Left ventricle myocardium inferior (tissue), 1 donor: ENCODE measurements at places on chromosomes 1 and 21. TPM values are rescaled to one million over a fixed set of nuclear protein-coding genes. Genes with fewer than 3 reads are reported as not detected.

GRCh38 chr1:61271412-61271789 is 189.0 kb downstream of the NFIA start:
- H3K27ac ChIP-seq = no peak overlapping the region
- H3K4me3 ChIP-seq = no peak overlapping the region
- no peaks in the 10 kb centered on the region for H3K27me3 ChIP-seq
- H3K4me1 ChIP-seq = peaks cover 61% of the 10 kb centered on the region
- H3K36me3 ChIP-seq = no peaks in the 10 kb centered on the region

- no peak overlapping the region for H3K4me3 ChIP-seq
- no peak for DNase-seq
- no peaks in the 10 kb centered on the region for H3K27me3 ChIP-seq
- H3K4me1 ChIP-seq = peaks cover 7% of the 10 kb centered on the region
- H3K27ac ChIP-seq = peak overlapping the region; percentile 43
These were observed 102.7 kb upstream of the C21orf91 start for GRCh38 chr21:17921579-17922530.

DNA sequence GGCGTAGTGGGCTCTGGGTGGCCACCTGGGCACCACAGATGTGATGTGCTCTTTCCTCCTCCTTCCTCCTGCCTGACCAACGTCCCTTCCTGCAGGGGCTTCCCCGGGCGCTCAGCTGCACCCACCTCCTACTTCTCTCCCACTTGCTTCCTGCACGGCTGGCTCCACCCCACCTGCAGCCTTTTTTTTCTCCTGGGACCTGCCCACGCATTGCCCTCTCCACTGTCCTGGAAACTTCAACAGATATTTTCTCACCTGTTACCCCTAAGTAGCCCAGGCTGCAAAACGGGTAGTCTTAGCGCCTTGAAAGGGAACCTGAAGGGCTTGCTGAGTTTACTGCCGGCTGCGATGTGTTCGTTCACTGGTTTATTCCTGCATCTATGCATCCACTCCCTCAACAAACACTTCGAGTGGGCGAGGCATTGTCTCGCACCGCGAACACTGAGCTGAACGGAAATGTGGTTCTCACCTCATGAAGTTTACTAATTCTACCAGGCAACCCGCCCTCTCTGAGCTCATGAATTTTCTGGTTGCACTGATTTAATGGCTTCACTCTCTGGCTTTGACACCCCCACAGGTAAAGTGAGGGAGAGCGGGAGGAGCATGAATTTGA is 23.6 kb downstream of the ZBTB18 start:
- H3K27me3 ChIP-seq = peaks cover 55% of the 10 kb centered on the region
- H3K4me1 ChIP-seq = no peaks in the 10 kb centered on the region
- H3K36me3 ChIP-seq = no peaks in the 10 kb centered on the region
- no peak overlapping the region for H3K4me3 ChIP-seq
- H3K27ac ChIP-seq = no peak overlapping the region
- DNase-seq = no peak

DNA sequence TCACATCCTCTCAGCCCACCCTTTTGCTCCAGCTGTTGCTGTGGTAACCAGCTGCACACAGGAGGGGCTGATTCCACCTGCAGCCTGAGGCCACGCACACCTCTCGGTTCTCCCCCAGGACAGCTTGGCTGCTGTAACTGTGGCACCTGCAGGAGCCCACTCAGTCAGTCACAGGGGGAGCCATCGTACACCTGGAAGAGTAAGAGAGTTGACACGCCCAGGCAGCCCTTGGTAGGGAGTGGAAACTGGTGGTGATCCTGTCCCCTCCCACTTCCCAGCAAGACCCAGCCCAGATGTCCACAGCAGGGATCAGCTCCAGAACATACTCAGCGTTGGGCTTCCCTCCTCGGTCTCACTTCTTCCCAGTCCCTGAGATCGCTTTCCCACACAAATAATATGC is 32.2 kb upstream of the BACE2 start:
- no peak overlapping the region for H3K4me3 ChIP-seq
- DNase-seq = no peak
- no peak overlapping the region for H3K27ac ChIP-seq
- peaks cover 55% of the 10 kb centered on the region for H3K27me3 ChIP-seq
- no peaks in the 10 kb centered on the region for H3K4me1 ChIP-seq

GRCh38 chr1:91526496-91526895 is 25.8 kb downstream of the CDC7 start:
- H3K27me3 ChIP-seq = no peaks in the 10 kb centered on the region
- DNase-seq = no peak
- no peak overlapping the region for H3K4me3 ChIP-seq
- H3K27ac ChIP-seq = no peak overlapping the region

DNA sequence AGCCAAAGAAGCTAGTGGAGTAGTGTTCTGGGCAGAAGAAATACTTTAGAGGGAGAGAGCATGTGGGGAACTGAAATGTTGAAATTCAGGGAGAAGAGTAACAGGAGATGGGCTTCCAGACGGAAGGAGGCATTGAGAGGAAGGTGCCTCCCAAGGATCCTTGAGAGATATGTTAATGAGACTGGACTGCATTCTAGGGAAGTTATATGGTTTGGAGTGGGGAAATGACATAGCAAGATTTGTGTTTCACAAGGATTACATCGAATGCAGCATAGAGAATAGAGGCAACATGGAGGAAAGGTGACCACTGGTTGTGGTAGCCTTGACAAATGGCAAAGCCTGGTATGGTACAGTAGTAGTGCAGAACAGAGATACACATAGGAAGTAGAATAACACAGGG is 160.5 kb upstream of the HMCN1 start:
- H3K4me1 ChIP-seq = peaks cover 4% of the 10 kb centered on the region
- H3K27me3 ChIP-seq = no peaks in the 10 kb centered on the region
- no peaks in the 10 kb centered on the region for H3K36me3 ChIP-seq
- no peak for DNase-seq
- H3K27ac ChIP-seq = no peak overlapping the region

DNA sequence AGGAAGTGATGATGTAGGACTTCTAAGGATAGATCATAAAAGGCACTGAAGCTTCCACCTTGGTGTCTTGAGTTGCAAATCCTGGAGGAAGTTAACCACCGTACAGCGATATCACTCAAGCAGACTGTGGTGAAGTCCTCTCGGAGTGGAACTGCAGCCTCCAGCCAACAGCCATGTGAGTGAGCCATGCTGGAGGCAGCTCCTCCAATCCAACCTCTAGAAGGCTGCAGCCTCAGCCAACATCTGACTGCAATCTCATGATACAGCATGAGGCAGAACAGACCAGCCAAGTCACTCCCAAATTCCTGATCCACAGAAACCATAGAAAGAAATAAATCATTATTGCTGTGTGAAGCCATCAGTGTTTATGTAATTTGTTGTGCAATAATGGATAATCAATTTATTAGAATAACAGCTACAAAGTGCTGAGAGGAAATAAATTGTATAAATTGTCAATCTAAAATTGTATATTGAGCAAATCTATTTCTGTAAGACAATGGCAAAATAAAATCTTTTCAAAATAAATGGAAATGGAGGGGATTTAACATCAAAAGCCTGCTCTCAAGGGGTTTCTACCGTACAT is 65.0 kb downstream of the PRSS38 start:
- H3K4me3 ChIP-seq = no peak overlapping the region
- peaks cover 5% of the 10 kb centered on the region for H3K4me1 ChIP-seq

GRCh38 chr1:32159189-32159588 is 20.3 kb upstream of the TXLNA start:
- no peak for DNase-seq
- no peak overlapping the region for H3K4me3 ChIP-seq
- no peak overlapping the region for H3K27ac ChIP-seq

DNA sequence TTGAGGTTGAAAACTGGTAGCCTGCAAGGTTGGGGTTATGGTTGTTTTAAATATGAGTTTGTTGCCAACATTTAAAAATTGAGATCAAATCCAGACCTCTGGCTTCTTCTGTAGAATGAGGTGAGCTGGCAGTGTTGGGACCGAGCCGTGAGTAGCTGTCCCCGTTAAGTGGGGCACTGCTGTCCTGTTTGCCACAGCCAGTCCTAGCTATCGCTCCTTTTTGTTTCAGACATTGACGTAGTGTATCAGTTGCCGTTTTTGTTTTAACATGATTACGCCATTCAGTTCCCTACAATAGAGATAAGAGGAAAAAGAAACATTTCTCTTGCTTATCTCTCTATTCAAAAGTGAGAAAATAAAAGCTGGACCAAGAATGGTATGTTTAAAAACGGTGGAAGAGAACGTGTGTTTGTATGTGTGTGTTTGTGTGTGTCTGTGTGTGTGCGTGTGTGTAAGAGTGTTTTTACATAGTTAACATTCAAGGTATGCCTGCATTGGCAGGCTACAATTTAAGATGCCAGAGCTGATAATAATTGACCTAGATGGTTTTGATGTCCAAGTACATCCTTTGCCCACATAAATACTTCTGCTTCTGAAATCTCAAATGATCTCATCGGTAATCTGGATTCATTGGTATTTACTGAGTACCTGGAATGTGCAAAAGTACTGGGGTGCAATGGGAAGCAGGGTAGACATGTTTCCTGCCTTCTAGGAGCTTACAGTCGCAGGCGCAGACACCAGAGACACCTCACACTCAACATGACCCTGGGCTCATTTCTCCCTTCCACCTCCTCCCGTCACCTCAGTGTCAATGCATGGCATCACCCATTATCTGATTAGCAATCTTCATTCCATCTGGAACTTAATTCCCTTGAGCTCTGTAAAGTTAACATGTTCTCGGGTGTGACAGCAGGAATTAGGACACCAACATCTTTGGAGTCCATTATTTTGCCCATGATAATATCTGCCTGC is 65.8 kb downstream of the HUNK start:
- H3K4me1 ChIP-seq = no peaks in the 10 kb centered on the region
- no peak overlapping the region for H3K27ac ChIP-seq
- H3K36me3 ChIP-seq = no peaks in the 10 kb centered on the region
- DNase-seq = no peak

The TTC13 gene
- 6.7 TPM for total RNA-seq

The HCRTR1 gene
- total RNA-seq = 0.44 TPM

The FAM72C gene
- total RNA-seq = not detected

The RBP7 gene
- 23.1 TPM for total RNA-seq

The PDPN gene
- total RNA-seq = 16.7 TPM

The CD34 gene
- 69.6 TPM for total RNA-seq

The CDA gene
- 2.0 TPM for total RNA-seq
